ENCODE measurements at places on chromosomes 6 and 20. TPM values are rescaled to one million over a fixed set of nuclear protein-coding genes. Genes with fewer than 3 reads are reported as not detected.
A peak's percentile ranks its signal among the peaks of the same experiment; 100 is the strongest.

GRCh38 chr20:64035066-64035932 lies 683 bp upstream of the C20orf204 start:
- H3K4me1 ChIP-seq = peaks cover 31% of the 10 kb centered on the region
- DNase-seq = no peak
- peaks cover 42% of the 10 kb centered on the region for H3K27me3 ChIP-seq
- H3K4me3 ChIP-seq = no peak overlapping the region
- no peaks in the 10 kb centered on the region for H3K36me3 ChIP-seq

- DNase-seq = no peak
- H3K36me3 ChIP-seq = no peaks in the 10 kb centered on the region
- H3K4me1 ChIP-seq = no peaks in the 10 kb centered on the region
- no peak overlapping the region for H3K4me3 ChIP-seq
- H3K27ac ChIP-seq = no peak overlapping the region
Measured at GRCh38 chr20:40010483-40010882, 678.6 kb downstream of the MAFB start.

DNA sequence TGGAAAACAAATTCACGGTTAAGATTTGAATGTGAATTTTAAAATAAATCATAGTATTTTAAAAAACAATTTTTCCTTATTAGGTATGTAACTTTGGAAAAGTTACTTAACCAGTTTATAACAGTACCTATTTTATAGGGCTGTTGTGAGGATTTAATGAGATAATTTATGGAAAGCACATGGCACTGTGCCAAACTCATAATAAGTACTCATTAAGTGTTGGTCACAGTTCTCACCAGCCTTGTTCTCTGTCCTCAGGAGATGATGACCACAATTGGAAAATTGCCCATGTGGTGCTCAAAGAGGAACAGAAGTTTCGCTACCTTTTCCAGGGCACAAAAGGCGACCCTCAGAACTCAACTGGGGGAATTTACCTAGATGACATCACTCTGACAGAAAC lies 39.6 kb downstream of the MEP1A start:
- H3K4me1 ChIP-seq = no peaks in the 10 kb centered on the region
- H3K27me3 ChIP-seq = no peaks in the 10 kb centered on the region
- H3K27ac ChIP-seq = no peak overlapping the region

Gene SAYSD1
- total RNA-seq = 10.8 TPM

DNA sequence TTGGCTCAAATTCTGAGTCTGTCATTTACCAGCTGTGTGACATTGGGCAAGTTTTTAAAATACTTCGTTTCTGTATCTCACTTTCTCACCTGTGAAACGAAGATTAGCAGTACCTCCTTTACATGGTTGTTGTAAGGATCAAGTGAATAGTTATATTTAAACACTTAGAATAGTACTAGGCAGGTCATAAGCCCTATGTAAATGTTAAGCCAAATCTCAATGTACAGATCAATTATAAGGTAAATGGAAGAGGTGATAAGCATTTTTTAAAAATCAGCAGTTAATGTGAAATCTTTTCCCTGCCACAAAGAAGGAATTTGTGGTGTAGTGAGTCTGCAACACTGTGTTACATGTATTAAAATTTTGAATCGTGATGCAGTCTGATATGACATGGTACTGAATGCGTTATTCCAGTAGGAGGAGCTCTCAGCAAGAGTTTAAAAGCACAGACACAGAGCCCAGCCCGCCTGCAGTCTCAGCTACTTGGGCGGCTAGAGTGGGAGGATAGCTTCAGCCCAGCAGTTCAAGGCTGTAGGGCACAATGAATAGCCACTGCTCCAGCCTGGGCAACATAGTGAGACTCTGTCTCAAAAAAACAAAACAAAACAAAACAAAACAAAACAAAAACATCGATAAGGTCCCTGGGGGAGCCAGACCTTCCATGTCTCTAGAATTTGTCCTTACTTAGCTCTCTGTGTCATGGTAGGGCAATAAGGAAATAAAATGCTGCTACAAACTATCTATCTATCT lies 46.0 kb downstream of the GTF2H5 start:
- no peaks in the 10 kb centered on the region for H3K27me3 ChIP-seq
- H3K4me3 ChIP-seq = no peak overlapping the region
- no peaks in the 10 kb centered on the region for H3K36me3 ChIP-seq
- H3K27ac ChIP-seq = no peak overlapping the region
- DNase-seq = peak; percentile 78
- H3K4me1 ChIP-seq = no peaks in the 10 kb centered on the region

DNA sequence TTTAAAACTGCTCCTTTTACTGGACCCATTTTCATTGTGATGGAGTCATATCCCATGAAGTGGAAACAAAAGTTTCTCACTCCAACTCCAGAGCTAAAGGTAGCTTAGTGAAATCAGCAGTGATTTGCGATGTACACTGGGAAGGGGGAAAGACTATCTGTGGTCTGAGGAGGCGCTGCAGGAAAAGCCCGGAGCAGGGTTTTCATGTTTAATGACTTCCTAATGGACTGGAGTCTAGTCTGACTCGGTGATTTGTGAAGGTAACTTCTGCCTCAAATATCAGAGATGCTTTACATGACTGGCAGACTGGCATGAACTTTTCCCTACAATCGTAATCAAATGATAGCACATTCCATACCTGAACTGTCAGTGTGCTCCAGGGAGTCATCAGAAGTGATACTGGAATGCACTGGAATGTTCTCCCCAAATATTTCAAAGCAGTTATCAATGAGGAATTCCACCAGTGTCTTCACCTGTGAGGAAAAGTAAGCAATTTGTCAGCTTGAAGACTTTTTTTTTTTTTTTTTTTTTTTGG lies 7.0 kb downstream of the TAGAP start:
- no peak overlapping the region for H3K27ac ChIP-seq
- H3K4me3 ChIP-seq = no peak overlapping the region
- no peak for DNase-seq
- no peaks in the 10 kb centered on the region for H3K4me1 ChIP-seq
- H3K27me3 ChIP-seq = no peaks in the 10 kb centered on the region

DNA sequence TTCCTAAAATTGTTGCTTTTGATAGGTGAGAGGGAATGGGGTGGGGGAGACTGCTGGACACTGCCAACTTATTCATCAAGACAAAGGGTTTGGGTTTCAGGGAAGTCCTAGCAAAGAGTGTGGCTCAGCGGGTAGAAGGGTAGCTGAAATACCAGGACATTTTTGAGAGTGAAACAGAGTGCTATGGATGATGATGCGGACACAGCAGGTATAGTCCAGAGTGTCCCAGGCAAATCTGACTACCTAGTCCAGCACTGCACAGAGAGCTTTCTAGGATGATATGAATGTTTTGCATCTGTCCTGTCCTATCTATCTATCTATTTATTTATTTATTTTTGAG lies 154.3 kb downstream of the BCAS1 start:
- H3K36me3 ChIP-seq = no peaks in the 10 kb centered on the region
- no peak overlapping the region for H3K27ac ChIP-seq
- H3K4me3 ChIP-seq = peak overlapping the region; percentile 57

- no peaks in the 10 kb centered on the region for H3K4me1 ChIP-seq
- H3K4me3 ChIP-seq = no peak overlapping the region
- no peaks in the 10 kb centered on the region for H3K36me3 ChIP-seq
Measured at GRCh38 chr6:100202417-100203194, 208.6 kb upstream of the MCHR2 start.

Gene IDH3B
- 94.3 TPM for total RNA-seq

GRCh38 chr20:13494019-13494418 lies 144.7 kb downstream of the TASP1 start:
- DNase-seq = no peak
- no peaks in the 10 kb centered on the region for H3K36me3 ChIP-seq
- peaks cover 33% of the 10 kb centered on the region for H3K4me1 ChIP-seq
- H3K27me3 ChIP-seq = no peaks in the 10 kb centered on the region
- H3K27ac ChIP-seq = no peak overlapping the region

DNA sequence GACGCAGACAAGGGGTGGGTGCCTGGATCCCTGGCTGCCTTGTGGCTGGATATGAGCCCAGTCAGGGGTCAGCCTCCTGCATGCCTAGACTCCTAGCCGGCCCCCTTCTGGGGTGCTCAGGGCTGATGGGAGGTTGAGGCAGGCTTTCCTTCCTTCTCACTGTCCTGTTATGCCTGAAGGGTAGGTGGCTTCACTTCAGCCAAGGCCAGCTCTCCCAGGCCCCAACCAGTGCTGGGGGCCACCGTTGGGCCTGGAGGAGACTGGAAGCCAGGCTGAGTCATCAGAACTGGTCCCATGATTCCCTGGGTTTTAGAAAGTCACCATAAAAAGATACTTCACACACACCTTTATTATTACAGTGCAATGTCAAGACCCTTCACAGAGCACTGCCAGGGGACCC lies 2.9 kb upstream of the POU5F1 start:
- H3K27me3 ChIP-seq = peaks cover 36% of the 10 kb centered on the region
- DNase-seq = no peak
- no peak overlapping the region for H3K4me3 ChIP-seq
- H3K4me1 ChIP-seq = peaks cover 19% of the 10 kb centered on the region
- no peaks in the 10 kb centered on the region for H3K36me3 ChIP-seq
- H3K27ac ChIP-seq = no peak overlapping the region

DNA sequence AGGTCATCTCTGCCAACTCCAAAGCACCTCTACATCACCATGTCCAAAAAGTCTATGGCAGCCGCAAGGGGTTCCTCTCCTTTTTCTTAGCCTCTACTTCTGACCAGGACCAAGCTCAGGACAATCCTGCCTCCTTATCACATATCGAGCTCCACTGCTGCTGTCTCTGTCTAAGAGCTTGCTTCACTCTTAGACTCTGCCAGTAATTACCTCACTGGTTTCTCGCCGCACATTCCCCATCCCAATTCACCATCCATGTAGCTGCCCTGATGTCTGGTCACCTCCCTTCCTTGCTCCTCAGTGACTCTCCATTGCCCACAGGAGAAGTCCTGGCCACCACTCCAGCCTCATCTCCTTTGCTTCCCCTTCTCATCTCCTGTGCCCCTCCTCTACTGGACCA lies 24.1 kb upstream of the PI16 start:
- DNase-seq = no peak
- H3K4me1 ChIP-seq = no peaks in the 10 kb centered on the region
- H3K27me3 ChIP-seq = no peaks in the 10 kb centered on the region
- no peak overlapping the region for H3K4me3 ChIP-seq
- H3K36me3 ChIP-seq = no peaks in the 10 kb centered on the region
- H3K27ac ChIP-seq = no peak overlapping the region

Gene PPP1R3G
- 0.36 TPM for total RNA-seq

Gene RPP40
- 23.2 TPM for total RNA-seq

Gene SNAP25
- total RNA-seq = not detected

Gene SIRPG
- not detected for total RNA-seq

DNA sequence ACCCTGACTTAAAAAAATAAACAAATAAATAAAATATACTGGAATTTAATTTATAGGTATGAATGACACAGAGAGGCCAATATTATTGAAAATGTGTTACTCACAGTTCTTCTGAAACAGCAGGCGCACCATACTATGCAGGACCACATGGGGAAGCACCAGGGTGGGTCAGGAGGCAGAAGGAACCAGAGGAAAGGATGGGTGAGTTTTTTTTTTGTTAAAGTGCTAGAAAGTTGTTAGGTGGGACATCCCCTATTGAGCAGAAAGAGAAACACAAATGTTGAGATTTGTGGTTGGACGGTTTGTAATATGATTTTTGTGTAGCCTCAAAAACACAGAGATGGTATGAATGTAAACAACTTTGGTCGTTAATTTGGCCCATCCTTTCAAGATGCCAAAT lies 26.0 kb downstream of the PTPRA start:
- H3K4me3 ChIP-seq = no peak overlapping the region
- no peaks in the 10 kb centered on the region for H3K27me3 ChIP-seq
- no peak overlapping the region for H3K27ac ChIP-seq
- DNase-seq = no peak

Gene CCM2L
- 0.75 TPM for total RNA-seq

Gene SLC17A9
- 0.74 TPM for total RNA-seq

Gene AGER
- total RNA-seq = 1.4 TPM

DNA sequence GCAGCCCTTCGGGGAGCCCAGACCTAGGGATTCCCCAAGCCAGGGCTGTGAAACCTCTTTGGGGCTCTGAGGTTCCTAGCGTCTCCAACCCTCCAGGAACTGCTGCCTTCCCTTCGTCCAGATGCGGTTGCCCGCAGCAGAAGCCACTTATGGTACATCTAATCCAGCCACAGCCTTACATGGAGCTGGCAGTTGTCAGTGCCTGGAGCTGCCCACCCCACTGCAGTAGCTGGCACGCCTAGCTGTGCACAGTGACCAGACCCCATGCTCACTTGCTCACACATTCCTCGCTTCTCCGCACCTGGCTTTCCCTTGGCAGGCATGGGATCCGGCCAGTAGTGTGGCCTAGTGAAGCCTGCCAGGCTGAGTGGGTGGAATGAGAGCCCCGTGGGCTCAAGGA lies 547.6 kb downstream of the TBC1D32 start:
- H3K4me3 ChIP-seq = no peak overlapping the region
- H3K27ac ChIP-seq = no peak overlapping the region
- H3K27me3 ChIP-seq = no peaks in the 10 kb centered on the region

DNA sequence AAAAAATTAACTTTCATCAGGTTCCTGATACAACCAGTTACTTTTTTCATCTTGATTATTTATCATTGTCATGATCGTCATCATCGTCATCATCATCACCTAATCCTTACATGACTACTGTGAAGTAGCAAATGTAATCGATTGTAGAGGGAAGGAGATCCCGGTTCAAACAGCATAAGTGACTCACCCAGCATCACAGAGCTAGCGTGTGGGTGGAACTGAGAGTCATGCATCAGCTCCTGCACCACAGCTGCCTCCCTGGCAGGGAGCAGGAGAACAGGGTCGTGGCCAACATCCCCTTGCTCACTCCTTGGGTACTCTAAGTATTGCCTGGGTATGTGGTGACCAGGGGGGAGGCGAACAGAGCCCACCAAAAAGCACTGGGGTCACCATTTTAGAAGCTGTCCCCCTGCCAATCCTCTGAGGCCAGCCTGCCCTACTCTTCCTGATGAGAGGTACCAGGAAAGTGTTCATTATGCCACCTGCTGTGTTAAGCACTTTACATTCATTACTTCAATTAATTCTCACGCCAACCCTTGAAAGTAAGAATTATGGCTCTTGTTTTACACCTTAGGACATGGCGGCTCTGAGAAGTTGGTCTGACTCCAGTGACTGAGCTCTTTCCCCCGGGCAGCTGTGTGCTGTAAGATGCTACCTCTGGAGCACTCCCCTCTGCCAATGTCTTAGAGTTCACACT lies 425.2 kb downstream of the CD83 start:
- H3K4me3 ChIP-seq = no peak overlapping the region
- H3K36me3 ChIP-seq = no peaks in the 10 kb centered on the region
- H3K27me3 ChIP-seq = no peaks in the 10 kb centered on the region

GRCh38 chr20:22757424-22758183 lies 173.2 kb upstream of the FOXA2 start:
- H3K36me3 ChIP-seq = no peaks in the 10 kb centered on the region
- no peaks in the 10 kb centered on the region for H3K27me3 ChIP-seq
- no peak for DNase-seq
- H3K4me3 ChIP-seq = no peak overlapping the region
- H3K27ac ChIP-seq = no peak overlapping the region

GRCh38 chr20:24018796-24019195 lies 30.2 kb upstream of the GGTLC1 start:
- H3K27ac ChIP-seq = no peak overlapping the region
- no peak overlapping the region for H3K4me3 ChIP-seq
- no peaks in the 10 kb centered on the region for H3K27me3 ChIP-seq
- no peaks in the 10 kb centered on the region for H3K4me1 ChIP-seq
- no peaks in the 10 kb centered on the region for H3K36me3 ChIP-seq

Gene DBNDD2
- 10.2 TPM for total RNA-seq
